Activated naive CD8-positive, alpha-beta T cell treated with anti-CD3 and anti-CD28 coated beads, Interleukin-2, amount 10 ng/mL, durations not matched to agents 7 days and 5 days (primary cell): ENCODE measurements at places on chromosomes 3 and 15.

GRCh38 chr3:68139897-68140296 is 485.5 kb upstream of the SUCLG2 start:
- DNase-seq: no peak

- no peak for DNase-seq
Observed at GRCh38 chr15:37075777-37076176, 24.6 kb downstream of the MEIS2 start.

DNA sequence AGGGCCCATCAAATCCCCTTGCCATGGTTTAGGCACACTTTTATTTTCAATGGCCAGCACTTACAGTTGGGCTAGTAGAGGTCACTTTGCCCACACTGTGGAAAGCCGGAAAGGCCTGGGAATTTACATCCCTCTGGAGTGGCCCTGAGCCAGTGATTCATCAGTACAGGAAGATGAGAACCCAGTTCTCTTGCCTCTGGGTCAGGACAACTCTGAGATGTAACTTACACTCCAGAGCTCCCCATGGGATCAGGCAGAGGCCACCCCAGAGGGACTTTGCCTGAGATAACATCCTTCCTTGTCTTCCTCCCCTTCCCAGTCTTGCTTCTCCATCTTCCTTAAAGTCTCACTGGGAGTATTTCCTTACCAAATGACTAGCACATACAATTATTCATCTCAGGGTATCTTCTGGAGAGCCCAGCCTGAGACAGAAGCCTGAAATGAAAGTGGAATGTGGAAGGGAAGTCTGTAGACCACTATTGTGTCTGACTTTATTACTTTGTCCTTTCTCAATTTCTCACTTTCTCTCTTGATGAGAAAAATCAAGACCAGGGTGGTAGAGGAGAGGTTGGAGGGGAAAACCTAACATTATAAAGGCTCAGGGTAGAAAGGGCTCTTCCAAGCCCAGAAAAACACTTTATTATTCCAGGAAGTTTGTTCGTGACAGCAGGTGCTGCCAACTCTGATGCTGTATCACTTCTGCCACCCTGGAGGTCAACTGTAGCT is 220.8 kb downstream of the ZNF621 start:
- DNase-seq: no peak

DNA sequence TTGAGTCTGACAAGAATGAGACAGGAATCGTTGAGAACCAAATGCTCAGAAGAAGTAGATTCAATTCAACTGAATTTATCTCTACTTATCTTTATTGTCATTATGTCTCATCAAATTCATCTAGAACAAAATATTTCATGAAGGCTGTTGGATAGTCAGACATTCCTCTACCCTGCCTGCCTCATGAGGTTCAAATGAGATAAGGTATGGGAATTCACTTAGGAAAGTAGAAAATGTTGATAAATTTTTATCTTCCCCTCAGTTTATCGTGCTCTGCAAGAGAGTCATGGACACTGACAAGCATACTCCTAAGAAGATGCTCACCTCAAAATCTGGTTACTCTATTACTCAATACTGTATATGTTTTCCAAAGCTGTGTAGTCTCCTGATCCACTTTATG is 149.7 kb upstream of the CDIN1 start:
- DNase-seq: no peak

DNA sequence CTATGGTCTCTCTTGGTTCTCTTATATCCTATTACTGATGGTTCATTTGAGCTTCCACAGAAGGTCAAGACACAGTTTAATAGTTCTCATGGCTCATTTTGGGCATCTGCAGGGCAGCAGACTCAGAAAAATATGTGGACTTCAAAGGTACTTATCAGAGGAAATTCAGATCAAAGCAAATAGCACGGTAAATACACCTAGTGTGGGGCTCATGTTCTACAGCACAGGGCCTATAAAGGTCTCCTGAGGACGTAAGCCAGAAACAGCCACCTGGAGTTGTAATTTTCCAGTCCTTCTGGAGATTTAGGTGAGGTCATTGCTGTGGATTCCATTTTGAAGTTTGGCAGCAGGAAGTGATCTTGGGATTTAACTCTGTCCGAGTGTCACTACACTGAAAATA is 134.5 kb upstream of the SGO1 start:
- no peak for DNase-seq

DNA sequence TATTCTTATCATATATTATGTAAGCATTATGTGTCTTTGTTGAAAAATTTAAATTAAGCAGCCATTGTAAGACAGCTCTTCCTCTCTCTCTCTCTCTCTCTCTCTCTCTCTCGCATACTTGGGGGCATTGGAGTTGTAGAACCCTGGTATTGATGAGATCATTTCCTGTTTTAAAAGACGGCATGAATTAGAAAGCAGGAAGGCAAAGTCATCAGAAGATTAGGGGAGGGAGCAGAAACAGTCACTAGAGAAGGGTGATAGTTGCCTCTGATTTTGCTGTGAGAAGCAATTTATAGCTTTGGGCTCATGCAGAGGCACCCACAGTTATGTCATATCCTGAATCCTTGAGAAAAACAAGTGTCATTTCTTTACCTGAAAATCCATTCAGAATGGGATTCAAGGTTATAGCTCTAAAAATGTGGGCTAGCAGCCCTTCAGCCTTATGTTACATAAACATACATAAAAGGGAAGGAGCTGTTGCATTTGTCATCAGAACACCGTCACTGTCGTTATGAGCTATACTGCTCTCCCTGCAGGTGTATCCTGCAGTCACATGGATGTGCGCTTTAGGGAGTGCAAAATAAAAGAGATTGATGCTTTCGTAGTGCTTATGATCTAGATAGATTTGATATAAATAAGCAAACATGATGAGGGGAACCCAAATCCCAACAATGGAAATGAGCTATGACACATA is 213.8 kb downstream of the NR1D2 start:
- no peak for DNase-seq

- peak; percentile 29 for DNase-seq
Observed at GRCh38 chr15:89492111-89492641, 4.2 kb downstream of the RHCG start.

DNA sequence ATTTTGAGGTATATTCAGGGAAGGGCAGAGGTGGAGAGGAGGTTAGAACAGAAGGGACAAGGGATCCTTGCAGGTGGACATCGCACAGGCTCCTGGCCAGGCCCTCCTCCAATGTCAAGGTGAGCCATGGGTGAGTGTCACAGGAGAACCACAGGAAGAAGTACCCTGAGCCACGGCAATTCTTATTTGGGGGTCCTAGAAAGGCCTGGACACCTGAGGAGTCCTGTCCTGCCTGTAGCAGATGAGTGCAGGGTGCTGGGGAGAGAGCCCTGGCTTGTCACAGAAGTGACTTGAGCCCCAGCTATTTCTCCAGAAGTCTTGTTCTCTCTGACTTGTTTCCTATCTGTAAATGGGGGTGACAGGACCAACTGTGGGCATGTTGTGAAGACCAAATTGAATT is 4.3 kb downstream of the SLC6A20 start:
- no peak for DNase-seq

DNA sequence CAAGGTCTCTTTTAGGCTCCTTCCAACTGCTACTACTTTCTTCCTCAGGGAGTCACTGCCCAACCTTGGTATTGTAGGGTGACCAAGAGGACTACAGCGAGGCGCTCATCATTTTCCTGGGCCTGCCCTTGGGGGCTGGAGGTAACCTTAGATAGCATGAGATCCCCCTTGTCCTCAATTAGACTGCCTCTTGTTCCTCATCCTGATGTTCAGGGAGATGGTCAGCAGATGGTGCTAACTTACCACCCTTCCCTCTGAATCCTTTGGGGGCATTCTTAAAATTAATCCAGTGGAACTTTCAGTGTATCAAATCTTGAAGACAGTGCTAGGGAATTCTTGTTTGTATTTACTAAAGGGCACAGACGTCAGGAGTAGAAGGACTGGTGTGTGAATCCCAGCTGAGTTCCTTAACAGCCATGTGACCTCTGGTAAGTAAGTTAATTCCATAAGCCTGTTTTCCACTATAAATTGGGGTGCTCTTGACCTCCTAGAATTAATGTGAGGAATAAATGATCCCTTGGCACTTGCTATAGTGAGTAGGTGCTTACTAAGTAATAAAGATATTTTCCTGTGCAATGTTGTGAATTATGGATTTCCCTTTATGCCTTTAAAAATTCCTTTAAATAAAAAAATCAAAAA is 4.1 kb upstream of the CLPX start:
- DNase-seq: no peak

DNA sequence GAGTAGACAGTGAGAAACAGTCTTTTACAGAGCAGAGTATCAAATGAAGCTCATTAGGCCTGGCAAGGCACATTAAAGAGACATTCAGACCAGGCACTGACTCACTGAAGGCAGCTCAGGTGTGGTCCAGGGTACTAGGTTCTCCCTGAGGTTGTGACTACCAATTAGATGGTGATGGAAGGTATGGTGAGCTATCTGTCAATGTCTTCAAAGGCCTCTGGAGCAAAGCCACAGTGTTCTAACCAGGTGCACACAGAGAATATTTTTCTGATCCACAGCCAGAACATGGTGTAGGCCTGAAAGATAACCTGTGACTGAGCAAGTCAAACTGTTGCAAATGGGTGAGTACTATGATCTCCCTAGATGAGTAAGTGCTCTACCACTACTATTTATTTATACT is 51.5 kb downstream of the EOMES start:
- DNase-seq: no peak

- no peak for DNase-seq
Observed at GRCh38 chr3:23455775-23456174, 252.6 kb downstream of the UBE2E2 start.

GRCh38 chr3:53171064-53171418 is 10.0 kb downstream of the PRKCD start:
- DNase-seq: no peak

DNA sequence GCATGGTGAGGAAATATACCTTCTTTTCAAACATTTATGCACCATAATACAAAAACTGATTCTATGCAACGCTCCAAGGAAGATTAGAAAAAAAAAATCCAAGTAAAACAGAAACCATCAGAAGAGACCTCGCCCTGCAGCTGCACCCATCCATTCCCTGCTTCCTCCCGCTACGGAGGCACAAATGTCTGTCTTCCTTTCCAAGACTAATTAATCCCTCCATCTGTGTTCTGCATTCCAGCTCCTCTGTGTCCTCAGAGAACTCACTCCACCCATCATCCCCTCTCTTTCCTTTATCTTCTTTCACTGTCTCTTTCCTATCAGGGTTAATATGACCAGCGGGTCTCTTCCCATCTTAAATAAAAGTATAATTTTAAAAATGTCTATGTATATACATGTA is 196.1 kb downstream of the ADAMTSL3 start:
- DNase-seq: no peak

DNA sequence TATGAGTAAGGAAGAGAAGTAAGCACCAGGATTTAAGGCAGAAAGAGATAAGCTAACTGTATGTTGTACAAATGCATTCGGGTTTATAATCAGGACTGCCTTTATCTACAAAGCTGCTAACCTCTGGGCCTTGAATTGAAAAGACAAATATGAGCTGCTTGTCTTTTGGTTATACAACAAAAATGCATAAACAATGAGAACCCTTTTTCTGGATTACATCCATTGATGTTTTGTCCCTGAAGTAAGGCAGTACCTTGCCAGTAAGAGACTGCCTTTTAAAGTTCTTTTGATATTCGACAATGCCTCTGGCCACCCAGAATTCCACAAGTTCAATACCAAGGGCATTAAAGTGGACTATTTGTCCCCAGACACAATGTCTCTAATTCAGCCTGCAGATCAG is 280.7 kb downstream of the ZNF621 start:
- DNase-seq: no peak

- DNase-seq: no peak
Observed at GRCh38 chr15:31321418-31321817, 5.2 kb upstream of the KLF13 start.

- DNase-seq: no peak
Observed at GRCh38 chr3:69058180-69058946, 6.2 kb upstream of the TMF1 start.

GRCh38 chr3:46266598-46266997 is 24.3 kb downstream of the CCR3 start:
- DNase-seq: no peak

DNA sequence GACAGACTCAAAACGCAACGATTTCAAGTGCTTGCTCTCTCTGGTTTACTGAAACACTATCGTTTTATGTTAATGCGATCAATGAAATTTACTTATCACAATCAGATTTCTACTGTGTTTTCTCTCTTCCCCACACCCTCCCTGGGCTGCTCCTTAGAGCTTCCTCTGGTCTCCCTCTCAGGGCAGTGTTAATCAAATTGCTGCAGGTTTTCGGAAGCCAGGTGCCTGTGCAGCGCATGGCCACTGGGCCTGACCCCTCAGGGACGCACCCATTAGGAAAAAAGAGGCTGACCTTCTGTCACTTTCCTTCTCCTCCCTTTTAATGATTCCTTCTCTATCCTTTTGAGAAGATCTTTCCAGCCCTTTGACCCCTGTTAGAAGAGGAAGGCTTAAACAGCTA is 134.5 kb upstream of the ONECUT1 start:
- no peak for DNase-seq

DNA sequence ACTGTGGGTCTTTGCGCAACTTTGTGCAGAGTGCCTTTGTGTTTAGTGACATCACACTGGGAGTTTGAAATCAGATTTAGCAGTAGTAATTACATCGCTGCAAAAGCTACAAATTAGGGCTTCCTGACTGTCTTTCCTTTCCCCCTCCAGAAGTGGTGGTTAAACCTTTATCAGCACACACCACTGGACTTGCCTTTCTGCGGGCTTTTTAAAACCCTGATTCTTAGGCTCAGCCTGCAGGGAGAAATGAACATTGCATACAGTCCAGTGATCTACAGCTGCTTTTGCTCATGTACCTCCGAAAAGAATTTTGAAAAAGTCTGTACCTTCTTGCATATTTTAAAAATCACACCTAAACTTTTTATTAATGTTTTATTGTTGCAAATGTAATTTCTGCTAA is 219.7 kb upstream of the NAALADL2 start:
- no peak for DNase-seq

GRCh38 chr15:101174152-101174920 is 77.5 kb downstream of the CHSY1 start:
- no peak for DNase-seq

- DNase-seq: no peak
Observed at GRCh38 chr15:79898369-79898768, 1.6 kb upstream of the MTHFS start.

- DNase-seq: no peak
Observed at GRCh38 chr15:52233405-52233804, 42.2 kb upstream of the GNB5 start.

DNA sequence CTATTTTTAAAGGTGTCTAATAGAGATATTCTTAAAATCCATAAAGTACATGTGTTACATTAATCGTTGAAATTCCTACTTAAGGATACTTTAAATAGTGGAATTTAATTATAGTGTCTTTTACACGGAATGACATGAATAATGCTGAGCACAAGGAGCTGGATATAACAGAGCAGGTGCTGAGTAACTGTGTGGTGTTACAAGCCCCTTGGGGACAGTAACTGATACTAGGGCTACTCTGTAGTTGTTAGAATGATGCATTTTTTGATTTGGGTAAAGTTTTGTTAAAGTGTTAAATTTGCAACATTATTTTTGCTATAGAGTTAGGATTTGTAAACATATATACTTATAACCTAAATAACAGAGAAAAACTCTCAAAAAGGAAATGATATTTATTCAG is 1496.1 kb downstream of the OTOL1 start:
- DNase-seq: no peak

- no peak for DNase-seq
Observed at GRCh38 chr3:23835802-23836201, 30.0 kb downstream of the UBE2E1 start.
